Activated T-cell treated with anti-CD3 and anti-CD28 coated beads, Interleukin-2, amount 50 U/mL, for 72 hours (primary cell): ENCODE measurements at places on chromosomes 11 and 22.
A peak's percentile ranks its signal among the peaks of the same experiment; 100 is the strongest.

- peaks cover 39% of the 10 kb centered on the region for H3K4me1 ChIP-seq
- peak; percentile 88 for DNase-seq
- peak overlapping the region; percentile 81 for H3K4me3 ChIP-seq
- H3K36me3 ChIP-seq, result peaks cover 4% of the 10 kb centered on the region
- H3K27ac ChIP-seq, result no peak overlapping the region
- H3K27me3 ChIP-seq, result no peaks in the 10 kb centered on the region
These were observed 3.8 kb upstream of the ADORA2A start for GRCh38 chr22:24423519-24424000.

DNA sequence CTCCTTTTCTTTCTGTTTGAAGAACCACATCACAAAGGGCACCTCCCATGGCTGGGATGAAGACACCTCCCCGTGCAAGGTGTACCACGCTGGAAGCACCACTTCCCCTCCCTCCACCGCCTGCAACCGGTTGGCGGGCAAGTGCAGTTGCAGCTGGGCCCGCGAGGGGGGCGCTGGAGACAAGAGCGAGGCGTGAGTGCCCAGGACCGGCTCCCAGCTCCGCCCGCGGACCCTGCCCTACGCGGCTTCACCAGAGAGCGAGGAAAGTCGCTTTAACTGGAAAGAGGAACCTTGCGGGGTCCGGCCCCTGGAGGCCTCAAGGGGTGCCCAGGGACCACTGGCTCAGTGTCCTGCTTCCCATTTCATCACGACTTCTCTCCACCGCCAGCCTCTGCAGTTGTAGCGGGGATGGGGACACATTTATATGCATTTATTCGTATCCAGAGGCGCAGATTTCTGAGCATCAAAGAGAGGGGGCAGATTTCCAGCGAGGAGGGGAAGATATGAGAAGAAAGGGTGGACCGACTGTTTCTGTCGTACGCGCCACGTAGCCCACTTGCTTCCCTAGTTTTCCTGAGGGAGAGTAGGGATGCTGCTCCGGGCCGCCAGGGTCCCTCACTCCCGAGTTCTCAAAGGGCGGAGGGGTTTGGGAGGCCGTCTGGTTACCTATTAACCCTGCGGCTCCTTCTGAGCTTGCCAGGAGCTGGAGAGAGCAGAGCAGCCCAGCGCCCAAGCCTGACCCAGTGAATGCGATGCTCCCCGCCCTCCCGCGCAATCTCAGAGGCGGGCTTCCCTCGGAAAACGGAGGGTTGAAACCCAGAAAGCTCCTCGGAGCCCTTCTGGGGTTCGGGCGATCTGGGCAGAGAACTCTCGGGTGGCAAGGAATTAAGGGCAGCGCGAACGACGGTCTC, 3.5 kb downstream of the ESAM start:
- H3K4me1 ChIP-seq, result peaks cover 35% of the 10 kb centered on the region
- no peaks in the 10 kb centered on the region for H3K36me3 ChIP-seq
- H3K27ac ChIP-seq, result no peak overlapping the region
- H3K27me3 ChIP-seq, result peaks cover 46% of the 10 kb centered on the region
- DNase-seq, result peak; percentile 80

- H3K27me3 ChIP-seq, result peaks cover 5% of the 10 kb centered on the region
- H3K27ac ChIP-seq, result no peak overlapping the region
- no peak overlapping the region for H3K4me3 ChIP-seq
These were observed 30.7 kb upstream of the LMO1 start for GRCh38 chr11:8294251-8294935.

DNA sequence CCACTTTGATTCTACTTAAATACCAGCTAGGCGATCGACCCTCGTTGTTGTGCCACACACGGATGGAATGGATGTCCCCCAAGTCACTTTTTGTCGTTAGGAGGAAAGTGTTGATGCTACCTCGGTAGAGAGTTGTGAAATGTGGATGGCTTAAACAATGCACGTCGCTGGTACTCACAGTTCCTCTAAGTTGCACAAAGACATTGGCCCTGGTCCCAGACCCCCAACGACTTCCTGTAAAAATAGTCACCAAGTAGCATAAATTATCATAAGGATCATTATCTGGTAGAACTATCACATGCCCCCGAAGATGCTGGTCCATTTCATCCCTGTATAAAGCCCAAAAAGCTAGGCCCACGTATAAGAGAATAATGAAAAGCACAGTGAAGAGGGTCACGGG, 3.8 kb downstream of the PKDREJ start:
- H3K27ac ChIP-seq, result no peak overlapping the region
- peaks cover 9% of the 10 kb centered on the region for H3K4me1 ChIP-seq
- H3K4me3 ChIP-seq, result no peak overlapping the region
- peaks cover 61% of the 10 kb centered on the region for H3K27me3 ChIP-seq

GRCh38 chr11:12693479-12694182, 19.4 kb downstream of the TEAD1 start:
- peak; percentile 8 for DNase-seq
- peaks cover 82% of the 10 kb centered on the region for H3K27me3 ChIP-seq
- peaks cover 13% of the 10 kb centered on the region for H3K4me1 ChIP-seq
- no peaks in the 10 kb centered on the region for H3K36me3 ChIP-seq

DNA sequence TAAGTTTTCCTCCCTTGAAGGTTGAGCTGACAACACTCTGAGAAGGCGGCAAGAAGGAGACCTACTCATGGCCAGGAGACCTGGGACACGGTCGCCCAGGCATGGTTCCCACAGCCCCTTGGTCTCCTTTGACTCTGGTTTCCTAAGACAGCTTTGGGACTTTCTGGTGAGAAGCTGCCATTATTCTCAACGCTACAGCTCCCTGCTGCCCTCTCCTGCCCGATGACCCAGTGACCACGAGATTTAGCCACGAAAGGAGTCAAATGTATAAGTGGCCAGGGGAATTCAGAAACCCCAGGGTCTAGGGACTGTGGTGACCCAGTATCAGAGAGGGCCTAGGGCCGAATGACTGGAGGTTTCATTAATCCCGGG, 699 bp upstream of the SDF2L1 start:
- H3K4me1 ChIP-seq, result peaks cover 22% of the 10 kb centered on the region
- peak overlapping the region; percentile 66 for H3K4me3 ChIP-seq
- no peak for DNase-seq
- H3K27ac ChIP-seq, result no peak overlapping the region
- peaks cover 9% of the 10 kb centered on the region for H3K27me3 ChIP-seq

DNA sequence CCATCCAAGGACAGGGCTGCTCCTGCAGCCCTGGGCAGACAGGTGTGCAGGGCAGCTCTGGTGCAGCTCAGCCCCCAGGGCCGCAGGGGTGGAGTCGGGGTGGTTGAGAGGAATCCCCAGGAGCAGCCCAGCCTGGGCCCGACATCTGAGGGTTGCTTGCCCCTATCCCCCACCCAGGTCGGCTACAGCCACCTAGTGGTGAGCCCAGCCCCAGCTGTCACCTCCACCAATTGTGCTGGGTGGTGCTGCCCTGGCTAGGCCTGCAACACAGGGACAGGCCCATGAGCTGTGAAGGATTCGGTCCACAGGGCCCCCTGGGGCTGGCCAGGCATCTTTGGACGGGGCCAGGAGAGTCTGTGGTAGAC, 29.6 kb downstream of the RTN4R start:
- peaks cover 16% of the 10 kb centered on the region for H3K4me1 ChIP-seq
- DNase-seq, result peak; percentile 73
- no peaks in the 10 kb centered on the region for H3K27me3 ChIP-seq
- H3K36me3 ChIP-seq, result no peaks in the 10 kb centered on the region

- no peaks in the 10 kb centered on the region for H3K4me1 ChIP-seq
- H3K27ac ChIP-seq, result no peak overlapping the region
- H3K36me3 ChIP-seq, result no peaks in the 10 kb centered on the region
- no peaks in the 10 kb centered on the region for H3K27me3 ChIP-seq
These were observed 21.1 kb downstream of the RFPL3 start for GRCh38 chr22:32378707-32379272.

- peak overlapping the region; percentile 67 for H3K4me3 ChIP-seq
- H3K27me3 ChIP-seq, result peaks cover 18% of the 10 kb centered on the region
- peaks cover 2% of the 10 kb centered on the region for H3K36me3 ChIP-seq
- peaks cover 10% of the 10 kb centered on the region for H3K4me1 ChIP-seq
- peak overlapping the region; percentile 44 for H3K27ac ChIP-seq
These were observed 41.1 kb downstream of the DIXDC1 start for GRCh38 chr11:111978028-111978771.

DNA sequence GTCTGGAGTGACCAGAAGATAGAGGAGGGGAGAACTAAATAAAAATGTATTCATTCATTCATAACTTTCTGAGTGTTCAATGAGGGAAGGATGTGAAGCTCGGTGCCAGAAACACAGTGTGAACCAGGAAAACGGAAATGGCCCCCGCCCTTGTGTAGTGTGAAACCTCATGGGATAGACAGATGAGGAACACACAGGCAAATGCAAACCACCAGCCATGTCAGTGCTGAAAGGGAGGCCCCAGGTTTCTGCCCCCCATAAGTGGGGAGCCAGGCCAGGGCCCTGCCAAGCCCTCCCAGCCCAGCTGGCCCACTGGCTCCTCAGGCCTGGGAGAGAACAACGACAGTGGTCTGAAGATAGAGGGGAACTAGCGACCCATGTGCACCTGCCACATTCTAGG, 30.5 kb downstream of the LARGE1 start:
- no peak overlapping the region for H3K4me3 ChIP-seq
- no peak overlapping the region for H3K27ac ChIP-seq
- no peaks in the 10 kb centered on the region for H3K4me1 ChIP-seq
- H3K36me3 ChIP-seq, result no peaks in the 10 kb centered on the region
- peaks cover 5% of the 10 kb centered on the region for H3K27me3 ChIP-seq

GRCh38 chr11:17766073-17766359, 31.4 kb downstream of the KCNC1 start:
- no peaks in the 10 kb centered on the region for H3K36me3 ChIP-seq
- H3K27ac ChIP-seq, result no peak overlapping the region
- DNase-seq, result no peak
- H3K4me1 ChIP-seq, result no peaks in the 10 kb centered on the region

GRCh38 chr22:18968011-18968749, 32.1 kb upstream of the PRODH start:
- no peaks in the 10 kb centered on the region for H3K36me3 ChIP-seq
- no peak overlapping the region for H3K4me3 ChIP-seq
- no peak overlapping the region for H3K27ac ChIP-seq
- no peaks in the 10 kb centered on the region for H3K4me1 ChIP-seq
- peak; percentile 7 for DNase-seq

DNA sequence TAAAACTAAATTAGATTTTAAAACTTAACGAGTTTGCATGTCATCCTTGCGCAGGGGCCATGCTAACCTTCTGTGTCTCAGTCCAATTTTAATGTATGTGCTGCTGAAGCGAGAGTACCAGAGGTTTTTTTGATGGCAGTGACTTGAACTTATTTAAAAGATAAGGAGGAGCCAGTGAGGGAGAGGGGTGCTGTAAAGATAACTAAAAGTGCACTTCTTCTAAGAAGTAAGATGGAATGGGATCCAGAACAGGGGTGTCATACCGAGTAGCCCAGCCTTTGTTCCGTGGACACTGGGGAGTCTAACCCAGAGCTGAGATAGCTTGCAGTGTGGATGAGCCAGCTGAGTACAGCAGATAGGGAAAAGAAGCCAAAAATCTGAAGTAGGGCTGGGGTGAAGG, 10.6 kb downstream of the LIMK2 start:
- DNase-seq, result no peak
- no peaks in the 10 kb centered on the region for H3K36me3 ChIP-seq
- peaks cover 25% of the 10 kb centered on the region for H3K4me1 ChIP-seq
- peak overlapping the region; percentile 36 for H3K27ac ChIP-seq
- H3K4me3 ChIP-seq, result no peak overlapping the region
- H3K27me3 ChIP-seq, result no peaks in the 10 kb centered on the region

DNA sequence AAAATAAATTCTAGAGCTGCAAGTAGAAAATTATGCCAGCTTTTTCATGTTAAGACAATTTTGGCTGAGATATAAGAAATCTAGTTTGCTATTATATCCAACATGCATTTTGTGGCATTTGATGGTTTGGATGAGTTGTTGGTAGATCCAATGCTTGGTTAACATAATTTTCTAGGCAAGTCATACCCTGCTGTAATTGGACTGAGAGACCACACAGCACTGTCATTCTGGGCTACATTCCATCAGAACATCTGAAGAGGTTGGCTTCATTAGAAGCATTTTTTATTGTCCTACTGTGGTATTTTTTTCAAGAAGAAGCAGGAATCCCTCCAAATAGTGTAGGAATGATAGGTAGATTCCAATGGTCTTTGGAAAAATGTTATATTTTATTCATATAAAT, 561.0 kb downstream of the LUZP2 start:
- DNase-seq, result no peak
- H3K27me3 ChIP-seq, result no peaks in the 10 kb centered on the region
- H3K27ac ChIP-seq, result no peak overlapping the region
- no peaks in the 10 kb centered on the region for H3K4me1 ChIP-seq
- H3K36me3 ChIP-seq, result peaks cover 3% of the 10 kb centered on the region
- H3K4me3 ChIP-seq, result no peak overlapping the region

DNA sequence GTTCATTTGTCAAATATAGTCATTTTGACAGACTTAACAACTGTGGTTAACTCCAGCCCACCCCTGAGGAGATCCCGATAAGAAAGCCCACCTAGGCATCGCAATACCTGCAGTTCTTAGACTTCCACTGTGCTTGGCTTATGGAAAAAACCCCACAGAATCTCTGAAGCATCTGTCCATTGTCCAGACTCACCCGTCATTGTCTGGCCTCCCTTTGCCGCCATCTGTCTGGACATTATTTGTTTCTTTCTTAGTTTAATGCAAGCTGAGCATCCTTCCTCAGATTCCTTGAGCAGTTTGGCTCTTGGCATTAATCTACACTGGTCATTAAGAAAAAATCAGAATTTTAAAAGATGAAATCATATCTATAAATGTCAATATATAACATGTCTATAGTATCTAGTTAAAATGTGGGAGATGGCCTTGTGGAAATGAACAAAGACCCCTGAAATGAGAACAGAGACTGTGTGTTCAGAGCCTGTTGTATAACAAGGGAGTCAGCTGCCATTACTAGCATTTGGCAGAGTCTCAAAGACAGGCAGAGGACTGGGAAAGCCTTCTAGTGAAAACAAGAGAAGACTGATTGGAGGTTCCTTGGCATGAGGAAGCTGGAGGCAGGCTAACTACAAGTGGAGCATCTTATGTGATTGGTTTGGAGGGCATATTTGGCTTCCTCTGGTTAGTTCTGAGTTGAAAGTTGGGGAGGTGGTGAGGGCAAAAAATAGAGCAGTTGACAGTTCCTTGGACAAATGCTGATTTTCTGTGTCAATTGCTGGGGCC, 80.4 kb downstream of the SPON1 start:
- H3K36me3 ChIP-seq, result no peaks in the 10 kb centered on the region
- no peak overlapping the region for H3K4me3 ChIP-seq
- no peaks in the 10 kb centered on the region for H3K27me3 ChIP-seq
- no peaks in the 10 kb centered on the region for H3K4me1 ChIP-seq
- H3K27ac ChIP-seq, result no peak overlapping the region

DNA sequence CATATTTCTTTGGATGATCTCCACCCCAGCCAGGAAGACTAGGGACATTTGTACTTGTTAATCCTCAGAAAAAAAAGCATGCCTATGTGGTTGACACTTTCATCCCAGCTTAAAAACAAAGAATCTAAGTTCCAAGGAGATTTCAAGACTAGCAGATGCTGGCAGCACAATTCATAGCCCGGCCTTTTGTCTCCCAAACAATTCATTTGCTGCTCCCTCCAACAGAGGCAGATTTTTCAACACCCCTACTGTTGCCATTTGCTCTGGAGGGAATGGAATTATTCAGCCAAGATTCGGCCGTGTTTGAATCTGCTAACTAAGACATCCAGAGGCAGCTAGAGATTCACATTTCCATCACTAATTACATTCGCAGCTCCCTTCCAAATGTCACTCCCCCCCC, 15.3 kb downstream of the P2RX3 start:
- H3K36me3 ChIP-seq, result peaks cover 3% of the 10 kb centered on the region
- no peak for DNase-seq
- no peak overlapping the region for H3K27ac ChIP-seq
- H3K4me3 ChIP-seq, result no peak overlapping the region
- H3K27me3 ChIP-seq, result peaks cover 12% of the 10 kb centered on the region
